ENCODE measurements at places on chromosomes 4 and X.

- no peak for DNase-seq
Observed at GRCh38 chrX:10966057-10966456, 145.1 kb upstream of the HCCS start.

DNA sequence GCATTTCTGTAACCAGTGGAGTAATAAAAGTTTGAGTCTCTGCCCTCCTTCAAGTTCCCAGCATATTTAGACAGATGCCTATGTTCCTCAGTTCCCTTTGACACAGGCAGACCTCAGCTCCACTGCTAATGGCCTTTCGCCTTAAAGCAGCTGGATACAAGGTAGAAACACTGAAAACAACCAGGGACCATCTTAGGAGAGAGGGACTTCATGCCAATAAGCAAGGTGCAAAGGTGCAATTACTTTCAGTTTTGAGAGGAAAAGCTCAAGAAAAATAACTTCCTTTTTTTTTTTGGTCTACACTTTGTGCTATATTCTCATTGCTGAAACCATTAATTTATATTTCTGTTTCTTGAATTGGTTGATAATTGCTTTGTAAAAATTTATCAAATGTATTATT, 781.9 kb upstream of the GALNTL6 start:
- no peak for DNase-seq

- peak; percentile 17 for DNase-seq
Observed at GRCh38 chrX:121103381-121103780, 56.0 kb downstream of the GLUD2 start.

DNA sequence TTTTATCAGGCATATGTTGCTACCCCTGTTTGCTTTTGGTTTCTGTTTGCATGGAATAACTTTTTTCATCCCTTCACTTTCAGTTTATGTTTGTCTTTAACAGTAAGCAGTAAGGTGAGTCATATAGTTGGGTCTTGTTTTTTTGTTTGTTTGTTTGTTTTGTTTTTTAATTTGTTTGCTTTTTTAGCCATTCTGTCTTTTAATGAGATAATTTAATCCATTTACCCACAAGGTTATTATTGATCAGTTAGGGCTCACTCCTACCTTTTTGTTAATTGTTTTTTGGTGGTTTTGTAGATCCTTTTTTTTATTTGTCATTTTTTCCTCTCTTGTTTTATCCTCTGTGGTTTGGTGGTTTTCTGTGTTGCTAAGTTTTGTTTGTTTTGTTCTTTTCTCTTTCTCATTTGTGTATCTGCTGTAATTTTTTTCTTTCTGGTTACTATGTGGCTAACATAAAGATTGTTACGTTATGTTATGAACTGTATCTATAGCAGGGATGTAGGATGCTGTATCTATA, 379.5 kb upstream of the MAD2L1 start:
- DNase-seq: no peak

DNA sequence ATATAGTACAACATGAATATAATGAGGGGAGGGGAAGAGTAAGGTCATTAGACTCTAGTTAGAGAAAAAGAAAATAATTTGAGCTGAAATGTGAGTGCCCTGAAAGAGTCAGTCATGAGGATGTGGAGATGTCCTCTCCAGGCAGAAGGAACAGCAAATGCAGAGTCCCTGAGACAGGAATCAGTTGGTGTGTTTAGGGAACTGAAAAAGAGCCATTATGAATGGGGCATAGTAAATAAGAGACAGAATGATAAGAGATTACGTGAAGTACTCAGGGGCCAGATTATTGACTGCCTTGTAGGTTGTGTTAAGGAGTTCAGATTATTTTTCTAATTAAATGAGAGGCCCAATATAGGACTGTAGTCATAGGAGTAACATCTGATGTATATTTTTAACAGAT, 147.0 kb downstream of the PDLIM5 start:
- DNase-seq: no peak

- peak; percentile 11 for DNase-seq
Observed at GRCh38 chr4:67779631-67780030, 25.4 kb upstream of the GNRHR start.

GRCh38 chr4:175542786-175543185, 269.3 kb downstream of the GPM6A start:
- peak; percentile 74 for DNase-seq
